ENCODE measurements at places on chromosomes 12 and 14.

- DNase-seq: no peak
Observed at GRCh38 chr12:108175310-108175709, 46.2 kb downstream of the WSCD2 start.

GRCh38 chr12:111580119-111580425 lies 19.0 kb downstream of the ATXN2 start:
- DNase-seq: no peak

DNA sequence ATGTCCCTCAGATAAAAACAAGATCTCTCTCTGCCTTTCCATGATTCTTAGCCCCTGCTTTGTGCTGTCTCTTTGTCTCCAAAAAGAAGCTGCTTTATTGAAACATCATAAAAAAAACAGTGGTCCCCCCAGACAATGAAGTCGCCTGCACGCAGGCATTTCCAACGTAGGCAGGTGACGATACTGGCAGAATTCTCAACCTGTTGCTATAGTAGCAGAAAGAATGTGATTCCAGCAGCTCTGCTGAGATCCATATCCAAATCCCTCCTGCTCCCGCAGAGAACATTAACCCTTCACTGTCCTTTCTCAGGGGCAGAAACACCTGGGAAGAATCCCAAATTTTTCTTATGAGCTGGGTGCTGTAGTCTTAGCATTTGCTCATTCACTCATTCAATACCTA lies 84.8 kb downstream of the STON2 start:
- no peak for DNase-seq

- DNase-seq: no peak
Observed at GRCh38 chr14:31703056-31703455, 141.9 kb downstream of the NUBPL start.

DNA sequence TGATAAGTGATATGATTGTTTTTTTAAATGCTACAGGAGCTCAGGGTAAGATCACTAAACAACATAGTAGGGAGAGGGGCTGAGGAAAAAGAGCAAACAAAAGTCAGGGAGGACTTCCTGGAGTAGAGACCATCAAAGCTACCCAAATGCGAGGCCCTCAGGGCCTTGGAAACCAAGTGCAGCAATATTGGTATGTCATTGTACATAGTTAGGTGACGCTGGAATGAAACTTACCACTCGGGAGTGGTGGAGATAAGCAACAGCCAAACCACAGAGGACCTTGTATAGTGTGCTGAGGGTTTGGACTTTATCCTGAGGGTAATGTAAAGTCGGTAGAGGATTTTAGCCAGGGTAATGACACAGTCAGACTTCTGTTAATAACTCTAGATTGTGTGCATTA lies 13.8 kb downstream of the KITLG start:
- DNase-seq: no peak

GRCh38 chr14:98685725-98686124 lies 586.3 kb downstream of the BCL11B start:
- no peak for DNase-seq

- DNase-seq: no peak
Observed at GRCh38 chr14:87542288-87542687, 450.7 kb downstream of the GALC start.

DNA sequence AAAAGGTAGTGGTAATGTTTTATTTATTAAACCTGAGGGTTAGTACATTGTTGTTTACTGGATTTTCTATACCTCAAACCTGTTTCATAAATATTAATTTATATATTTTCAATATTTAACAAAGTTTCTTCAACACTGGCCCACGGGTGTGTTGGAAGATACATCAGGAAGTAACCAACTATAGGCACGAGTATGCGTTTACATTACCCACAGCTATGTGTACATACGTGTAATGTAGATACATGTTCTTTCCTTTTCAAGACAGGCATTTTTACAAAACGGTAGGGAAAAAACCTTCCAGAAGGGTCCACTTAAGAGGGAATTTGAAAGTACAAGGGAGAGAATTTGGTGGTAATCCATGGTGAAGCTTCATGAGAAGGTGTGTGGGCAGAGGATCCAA lies 17.8 kb upstream of the KCNA1 start:
- DNase-seq: no peak

DNA sequence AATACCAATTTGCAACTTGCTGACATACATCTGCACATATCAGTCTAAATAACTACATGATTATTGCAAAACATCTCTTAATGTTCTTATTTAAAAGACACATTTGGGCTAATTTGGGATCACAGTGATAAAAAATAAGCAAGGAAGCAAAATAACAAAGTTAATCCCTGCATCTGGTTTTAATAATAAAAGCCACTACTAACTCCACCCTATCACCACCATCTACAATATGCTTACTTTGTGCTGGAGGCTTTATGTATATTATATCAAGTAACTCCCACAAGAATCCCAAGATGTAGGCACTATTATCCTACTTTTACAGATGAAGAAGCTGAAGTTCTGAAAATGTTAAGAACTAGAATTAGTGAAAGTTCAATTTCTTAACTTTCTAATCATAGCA lies 45.7 kb downstream of the TAOK3 start:
- no peak for DNase-seq

GRCh38 chr12:51359851-51360250 lies 13.4 kb upstream of the CELA1 start:
- DNase-seq: no peak

DNA sequence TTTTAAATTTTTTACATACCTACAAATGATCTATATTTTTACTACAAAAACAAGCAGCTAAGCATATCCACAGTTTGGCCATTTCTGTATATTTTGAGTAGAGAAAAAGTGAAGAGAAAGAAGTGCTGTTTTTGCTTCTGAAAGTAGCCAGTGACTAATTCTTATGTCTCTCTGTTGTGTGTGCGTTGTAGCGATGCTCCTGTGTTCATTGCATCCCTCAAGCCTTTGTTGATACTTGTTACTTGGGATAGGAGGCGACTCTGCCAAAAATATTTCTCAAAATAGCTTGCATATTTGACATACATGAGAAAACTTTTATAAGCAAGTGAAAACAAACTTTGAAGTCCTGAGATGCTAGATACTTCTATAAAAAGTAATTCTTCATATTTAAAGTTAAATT lies 714.1 kb downstream of the FSCB start:
- DNase-seq: no peak

- no peak for DNase-seq
Observed at GRCh38 chr14:89241934-89242651, 174.9 kb downstream of the FOXN3 start.
